ENCODE measurements at places on chromosomes 12 and 14.

DNA sequence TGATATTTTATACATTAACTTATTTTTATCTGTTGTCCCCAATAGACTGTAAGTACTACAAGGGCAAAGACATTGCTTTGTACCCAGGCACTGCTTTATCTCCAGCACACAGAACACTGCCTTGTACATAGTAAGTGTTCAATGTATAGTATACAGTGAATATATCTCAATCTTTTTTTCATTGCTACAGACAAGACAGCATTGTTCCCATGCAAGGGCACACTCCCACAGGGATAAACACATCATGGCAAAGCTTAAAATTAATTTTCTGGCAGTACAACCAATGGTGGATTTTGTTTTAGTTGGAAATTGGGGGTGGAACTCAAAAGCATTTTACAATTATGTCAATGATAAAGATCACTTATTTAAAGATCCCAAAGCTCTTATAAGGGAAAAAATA lies 112.3 kb upstream of the EEA1 start:
- no peak for DNase-seq

GRCh38 chr12:66573605-66574004 lies 105.3 kb downstream of the GRIP1 start:
- no peak for DNase-seq

DNA sequence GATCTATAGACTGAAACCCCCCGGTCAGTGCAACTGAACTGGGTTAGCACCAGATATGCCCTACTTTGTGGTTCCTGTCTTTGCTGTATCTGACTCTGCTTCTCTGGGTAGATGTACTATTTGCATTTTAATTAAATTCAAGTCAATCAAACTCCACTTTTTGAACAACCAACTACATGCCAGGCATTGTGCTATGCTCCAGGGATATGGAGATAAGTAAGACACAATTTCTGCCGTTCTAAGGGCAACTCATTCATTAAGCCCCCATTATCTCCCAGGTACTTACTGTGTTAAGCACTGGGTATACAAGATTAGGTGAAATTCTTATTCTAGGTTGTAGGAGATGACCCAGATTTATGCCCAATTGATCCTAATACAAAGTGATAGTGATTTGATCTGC lies 62.7 kb upstream of the JDP2 start:
- no peak for DNase-seq

- no peak for DNase-seq
These were observed 59.6 kb downstream of the MDM2 start for GRCh38 chr12:68867606-68868005.

- DNase-seq: no peak
These were observed 37.9 kb upstream of the TBX5 start for GRCh38 chr12:114443607-114444421.

- DNase-seq: no peak
These were observed 505.1 kb upstream of the TMEM132C start for GRCh38 chr12:127761880-127762279.

- DNase-seq: no peak
These were observed 14.3 kb upstream of the KRT73 start for GRCh38 chr12:52632656-52633055.

DNA sequence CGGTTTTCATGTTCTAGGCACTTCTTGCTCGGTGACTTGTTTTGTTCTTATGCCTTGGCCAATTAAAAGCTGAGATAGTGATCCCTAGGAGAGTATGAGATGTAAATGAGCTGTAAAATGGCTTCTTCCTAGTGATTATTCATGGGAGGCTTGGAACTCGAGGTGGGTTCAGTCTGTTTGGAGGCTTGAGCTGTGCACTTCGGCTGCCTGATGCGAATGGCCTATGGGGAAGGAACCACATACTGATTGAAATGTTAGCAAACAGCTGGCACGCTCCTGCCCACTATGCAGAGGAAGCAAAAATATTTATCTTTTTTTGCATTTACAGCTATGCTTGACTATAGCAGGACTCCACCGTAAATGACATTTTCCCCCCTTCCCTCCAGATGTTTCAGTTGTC lies 75.5 kb downstream of the PLXNC1 start:
- DNase-seq: no peak

DNA sequence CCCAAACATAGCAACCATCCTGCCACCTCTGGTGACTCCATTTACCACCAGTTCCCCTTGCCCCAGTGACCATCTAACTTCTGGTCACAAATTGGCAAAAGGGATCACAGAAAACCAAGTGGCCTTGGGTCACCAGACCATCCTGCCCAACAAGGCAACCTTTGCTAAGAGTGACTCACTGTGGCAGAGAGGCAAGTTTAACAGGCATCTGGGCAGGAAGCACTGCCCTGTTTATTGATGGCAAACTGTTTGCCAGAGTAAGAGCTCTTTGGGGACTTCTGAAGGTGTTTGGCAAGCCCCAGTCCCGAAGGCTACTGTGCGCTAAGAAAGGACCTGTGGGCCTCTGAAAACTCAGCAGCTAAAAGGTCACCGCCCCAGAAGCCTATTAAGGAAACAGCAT lies 28.2 kb upstream of the TMEM233 start:
- no peak for DNase-seq

- no peak for DNase-seq
These were observed 8.2 kb upstream of the FOXG1 start for GRCh38 chr14:28758253-28758884.

DNA sequence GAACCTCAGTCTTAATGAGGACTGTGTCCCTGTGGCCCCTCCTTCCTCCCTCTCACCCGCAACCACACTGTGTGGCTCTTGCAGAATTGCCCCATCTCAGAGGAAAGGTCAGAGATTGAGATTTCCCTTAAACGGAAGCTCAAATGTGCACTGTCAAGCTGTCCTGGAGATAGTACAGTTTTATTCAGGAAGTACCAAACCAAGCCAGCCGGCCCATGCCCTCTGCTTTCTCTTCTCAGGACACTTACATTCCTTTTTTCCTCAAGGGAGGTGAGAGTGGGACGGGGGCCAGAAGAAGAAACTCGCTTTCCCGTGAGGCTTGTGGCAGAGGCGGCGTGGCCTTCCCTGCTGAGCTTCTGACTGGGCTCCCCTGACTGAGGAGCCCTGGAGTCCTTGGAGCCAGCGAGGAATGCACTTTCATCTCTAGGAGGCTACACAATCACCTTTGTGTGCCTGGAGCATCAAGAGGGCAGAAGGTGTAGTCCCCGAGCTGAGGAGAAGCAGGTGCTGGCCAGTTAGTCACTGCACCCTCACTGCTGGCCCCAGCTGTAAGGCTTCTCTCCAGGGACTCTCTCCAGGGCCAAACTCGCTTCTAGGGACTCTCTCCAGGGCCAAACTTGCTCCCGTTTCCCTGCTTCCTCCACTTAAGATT lies 24.1 kb upstream of the ATP2A2 start:
- no peak for DNase-seq

DNA sequence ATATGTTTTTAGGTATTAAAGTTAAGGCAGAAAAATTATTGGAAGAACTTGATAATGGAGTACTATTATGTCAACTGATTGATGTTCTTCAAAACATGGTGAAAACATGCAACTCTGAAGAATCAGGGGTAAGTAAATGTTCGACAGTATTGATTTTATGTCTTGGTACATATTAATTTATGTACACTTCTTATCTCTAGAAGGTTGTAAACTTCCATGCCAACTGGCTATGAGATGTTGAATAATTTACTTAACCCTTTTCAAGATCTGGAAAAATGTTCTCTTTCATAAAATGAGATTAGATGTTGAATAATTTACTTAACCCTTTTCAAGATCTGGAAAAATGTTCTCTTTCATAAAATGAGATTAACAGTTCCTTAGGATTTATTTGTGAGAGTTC lies 28.1 kb downstream of the GAS2L3 start:
- no peak for DNase-seq

- peak; percentile 26 for DNase-seq
These were observed 58.3 kb downstream of the PRKCH start for GRCh38 chr14:61379639-61380184.

DNA sequence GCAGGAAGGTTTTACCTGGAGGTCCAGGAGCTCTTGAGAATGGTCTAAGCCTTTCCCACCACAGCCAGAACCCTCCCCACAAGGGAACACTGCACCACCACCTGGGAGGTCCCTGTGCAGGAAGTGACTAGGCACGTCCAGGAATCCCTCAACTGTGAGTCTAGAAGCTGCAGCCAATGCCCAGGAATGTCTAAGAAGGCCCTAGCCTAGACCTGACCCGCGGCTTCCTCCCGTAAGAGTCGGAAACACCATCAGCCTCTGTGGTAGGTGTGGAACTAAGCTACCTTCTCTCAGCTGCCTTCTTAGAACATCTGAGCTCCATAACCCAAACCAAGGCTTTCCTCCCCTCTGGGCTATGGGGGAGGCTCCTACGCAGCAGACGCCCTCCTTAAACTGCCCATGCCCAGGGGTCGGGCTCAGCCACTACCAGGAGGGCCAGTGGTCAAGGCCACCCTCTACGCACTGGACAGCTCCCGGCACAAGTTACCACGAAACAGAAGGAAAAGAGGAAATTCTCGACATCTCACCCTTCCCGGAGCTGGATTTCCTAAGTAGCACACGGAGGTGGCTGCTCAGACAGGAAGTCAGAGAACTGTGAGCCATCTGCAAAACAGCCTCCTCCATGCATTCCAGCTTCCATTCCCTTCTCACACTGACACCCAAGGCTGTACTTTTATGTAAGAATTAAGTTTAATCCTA lies 25.5 kb downstream of the ZFYVE21 start:
- no peak for DNase-seq

DNA sequence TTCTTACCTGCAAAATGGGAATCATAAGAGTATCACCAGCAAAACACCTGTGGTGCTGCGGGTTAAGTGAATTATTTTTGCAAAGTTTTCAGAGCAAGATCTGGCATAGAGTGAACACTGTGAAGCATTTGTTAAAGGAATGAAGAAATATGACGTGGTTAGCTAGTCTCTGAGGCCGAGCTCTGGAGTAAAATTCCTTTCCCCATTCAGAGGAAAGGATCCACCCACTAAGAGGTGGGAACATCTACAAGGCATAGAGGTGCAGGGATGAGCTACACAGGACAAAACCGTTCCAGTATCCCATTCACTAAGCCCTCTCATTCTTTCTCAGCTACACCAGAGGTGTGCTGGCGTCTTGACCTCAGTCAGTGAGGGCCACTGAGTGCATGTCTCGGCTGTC lies 48.5 kb downstream of the JAG2 start:
- DNase-seq: no peak

- DNase-seq: no peak
These were observed 460.3 kb upstream of the LRFN5 start for GRCh38 chr14:41146391-41146790.

DNA sequence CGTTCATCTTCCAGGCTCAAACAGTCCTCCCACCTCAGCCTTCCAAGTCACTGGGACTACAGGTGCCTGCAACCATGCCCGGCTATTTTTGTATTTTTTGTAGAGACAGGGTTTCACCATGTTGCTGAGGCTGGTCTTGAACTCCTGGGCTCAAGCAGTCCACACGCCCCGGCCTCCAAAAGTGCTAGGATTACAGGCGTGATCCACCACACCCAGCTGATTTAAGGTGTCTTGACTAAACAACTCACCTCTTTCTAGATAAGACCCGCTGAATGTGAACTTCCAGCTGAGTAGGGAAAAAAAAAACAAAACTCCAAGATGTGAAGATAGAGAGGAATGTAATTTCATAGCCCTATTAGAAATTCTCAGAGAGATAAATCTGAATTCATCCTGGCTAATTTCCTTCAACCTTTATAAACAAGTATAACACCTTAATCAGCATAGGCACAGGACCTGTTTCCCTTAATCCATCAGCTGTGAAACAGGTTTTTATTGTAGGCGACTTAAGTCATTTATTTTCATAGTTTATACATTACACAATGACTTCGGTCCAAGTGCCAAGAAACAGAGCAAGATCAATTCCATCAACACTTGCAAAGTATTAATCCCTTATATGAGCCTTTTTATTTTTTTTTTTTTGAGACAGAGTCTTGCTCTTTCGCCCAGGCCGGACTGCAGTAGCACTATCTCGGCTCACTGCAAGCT lies 51.5 kb downstream of the HCAR2 start:
- DNase-seq: no peak

DNA sequence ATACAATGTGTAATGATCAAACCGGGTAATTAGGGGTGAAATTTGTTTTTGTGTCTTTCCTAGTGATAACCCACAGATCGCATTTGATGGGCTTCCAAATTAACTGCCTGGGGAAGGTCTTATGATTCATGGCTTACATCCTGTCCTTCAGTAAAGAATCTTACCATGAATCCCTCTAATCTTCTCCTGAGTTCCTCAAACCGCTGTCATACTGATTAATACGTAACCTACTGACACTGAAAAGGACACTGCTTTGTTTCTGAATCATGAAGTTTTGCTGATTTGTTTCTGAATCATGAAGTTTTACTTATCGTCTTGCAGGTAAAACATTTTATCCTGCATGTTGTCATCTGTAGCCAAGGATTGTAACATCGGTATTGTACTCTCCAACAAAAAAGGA lies 52.0 kb upstream of the CRY1 start:
- DNase-seq: no peak

DNA sequence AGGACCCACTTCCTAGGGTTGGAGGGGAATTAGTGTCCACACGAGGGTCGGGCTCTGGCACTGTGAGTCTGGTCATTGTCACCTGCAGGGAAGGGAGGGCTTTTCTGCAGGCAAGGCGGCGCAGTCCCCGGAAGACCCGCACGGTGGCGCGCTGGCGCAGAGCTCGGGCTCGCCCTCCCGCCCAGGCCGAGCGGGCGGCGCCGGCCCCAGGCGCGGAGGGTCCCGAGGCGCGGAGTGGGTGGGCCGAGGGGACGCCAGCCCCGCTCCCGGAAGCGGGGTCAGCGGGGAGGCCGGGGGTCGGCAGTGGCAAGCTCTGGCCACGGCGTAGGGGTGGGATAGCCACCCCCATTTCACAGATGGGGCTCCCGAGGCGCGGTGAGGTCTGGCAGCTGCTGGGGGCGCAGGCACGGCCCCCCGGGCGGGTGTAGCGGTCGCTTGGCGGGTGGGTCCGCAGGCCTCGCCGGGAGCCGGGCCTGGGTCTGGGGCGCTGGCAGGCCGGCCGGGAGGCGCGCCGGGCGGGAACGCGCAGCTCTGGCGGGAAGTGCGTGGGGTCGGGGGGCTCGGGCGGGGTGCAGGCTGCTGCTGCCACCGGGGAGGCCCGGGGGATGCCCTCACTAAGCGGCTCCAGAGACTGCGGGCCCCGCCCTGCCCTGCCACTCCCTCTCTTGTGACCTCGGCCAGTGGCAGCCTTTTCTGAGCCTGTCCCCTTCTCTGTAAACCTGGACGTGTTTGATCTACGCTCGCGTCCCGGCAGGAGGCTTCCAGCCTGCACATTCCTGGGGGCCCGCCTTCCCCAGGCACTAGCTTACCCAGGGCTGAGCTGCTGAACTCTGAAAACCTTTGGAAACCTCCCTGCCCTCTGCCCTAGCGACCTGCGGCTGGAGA lies 46.1 kb downstream of the CYP46A1 start:
- peak; percentile 82 for DNase-seq

DNA sequence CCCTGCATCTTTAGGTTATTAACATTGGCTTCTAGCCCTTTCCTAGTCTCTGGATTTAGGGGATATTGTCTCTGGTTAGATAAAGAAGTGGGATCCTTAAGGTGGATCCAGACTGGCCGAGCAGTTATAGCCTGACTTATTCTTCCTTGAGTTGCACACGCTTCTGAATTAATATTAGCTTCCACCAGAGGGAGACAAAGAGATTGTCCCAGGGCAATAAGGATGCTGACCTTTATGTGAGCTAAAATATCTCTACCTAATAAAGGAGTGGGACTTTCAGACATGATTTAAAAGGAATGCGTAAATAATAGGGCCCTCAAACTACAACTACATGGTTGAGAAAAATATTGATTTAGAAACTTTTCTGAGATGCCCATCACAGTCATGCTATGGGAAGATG lies 139.7 kb downstream of the SLCO1B3 start:
- no peak for DNase-seq

- DNase-seq: no peak
These were observed 24.2 kb upstream of the SNRPF start for GRCh38 chr12:95834572-95834971.

- DNase-seq: no peak
These were observed 119.2 kb downstream of the SLC2A13 start for GRCh38 chr12:39986674-39987073.

All from stimulated activated CD4-positive, alpha-beta T cell treated with anti-CD3 and anti-CD28 coated beads, Interleukin-15, amount 100 ng/mL, for 24 hours (primary cell).